ENCODE measurements at places on chromosomes 2 and 18. TPM values are rescaled to one million over a fixed set of nuclear protein-coding genes. Genes with fewer than 3 reads are reported as not detected.

SFT2D3 gene
- total RNA-seq = 7.6 TPM

RFTN2 gene
- total RNA-seq = 52.6 TPM

FHOD3 gene
- 50.5 TPM for total RNA-seq

EN1 gene
- total RNA-seq = 1.4 TPM

KCNF1 gene
- 19.6 TPM for total RNA-seq

CNGA3 gene
- 6.0 TPM for total RNA-seq

KIAA2012 gene
- 2.5 TPM for total RNA-seq

LRRC30 gene
- not detected for total RNA-seq

HRH4 gene
- 0.23 TPM for total RNA-seq

CRYGD gene
- 3.7 TPM for total RNA-seq

REEP1 gene
- 200 TPM for total RNA-seq

MYO3B gene
- total RNA-seq = 1.2 TPM

SATB2 gene
- 20.8 TPM for total RNA-seq

COX5B gene
- 303 TPM for total RNA-seq

UGT1A3 gene
- not detected for total RNA-seq

NXPH2 gene
- 19.4 TPM for total RNA-seq

RBFA gene
- total RNA-seq = 42.0 TPM

CAPG gene
- 9.0 TPM for total RNA-seq

CCL20 gene
- total RNA-seq = not detected

TNFAIP6 gene
- 1.2 TPM for total RNA-seq

LTBP1 gene
- total RNA-seq = 19.8 TPM

FZD7 gene
- 7.4 TPM for total RNA-seq

ST8SIA5 gene
- total RNA-seq = 7.8 TPM

CNPPD1 gene
- 27.2 TPM for total RNA-seq

REG3A gene
- not detected for total RNA-seq

AFF3 gene
- 26.3 TPM for total RNA-seq

ACADL gene
- total RNA-seq = 4.8 TPM

ITGB1BP1 gene
- total RNA-seq = 60.0 TPM

IL1A gene
- 0.92 TPM for total RNA-seq

PLEKHH2 gene
- total RNA-seq = 7.6 TPM

KYNU gene
- 0.23 TPM for total RNA-seq

CERKL gene
- total RNA-seq = 6.2 TPM

GTF2A1L gene
- total RNA-seq = 0.69 TPM

GKN1 gene
- total RNA-seq = not detected

PLEK gene
- total RNA-seq = 3.7 TPM

SAG gene
- total RNA-seq = 1.4 TPM

PLGLB1 gene
- 7.4 TPM for total RNA-seq

SPHKAP gene
- total RNA-seq = 60.7 TPM

SNORC gene
- total RNA-seq = 4.6 TPM

UGT1A5 gene
- total RNA-seq = not detected

VWA3B gene
- total RNA-seq = 2.8 TPM

EPB41L5 gene
- 84.7 TPM for total RNA-seq

NRBP1 gene
- total RNA-seq = 78.2 TPM

SKA1 gene
- 5.5 TPM for total RNA-seq

CDH7 gene
- 30.0 TPM for total RNA-seq

POU3F3 gene
- total RNA-seq = 87.0 TPM

TAF1B gene
- total RNA-seq = 45.2 TPM

BCL2 gene
- total RNA-seq = 21.2 TPM

BZW1 gene
- 409 TPM for total RNA-seq

MEIS1 gene
- 54.2 TPM for total RNA-seq

CXCR4 gene
- total RNA-seq = 46.8 TPM

SERPINB11 gene
- not detected for total RNA-seq

MC5R gene
- 0.69 TPM for total RNA-seq

ACAA2 gene
- total RNA-seq = 25.6 TPM

GCG gene
- total RNA-seq = not detected
